Left ventricle myocardium superior (tissue), 1 donor: ENCODE measurements at places on chromosomes 3 and 15.

GRCh38 chr3:99895703-99896441 is 78.2 kb downstream of the CMSS1 start:
- no peak for DNase-seq

- DNase-seq = no peak
Observed at GRCh38 chr3:174907628-174908407, 48.7 kb downstream of the NAALADL2 start.

DNA sequence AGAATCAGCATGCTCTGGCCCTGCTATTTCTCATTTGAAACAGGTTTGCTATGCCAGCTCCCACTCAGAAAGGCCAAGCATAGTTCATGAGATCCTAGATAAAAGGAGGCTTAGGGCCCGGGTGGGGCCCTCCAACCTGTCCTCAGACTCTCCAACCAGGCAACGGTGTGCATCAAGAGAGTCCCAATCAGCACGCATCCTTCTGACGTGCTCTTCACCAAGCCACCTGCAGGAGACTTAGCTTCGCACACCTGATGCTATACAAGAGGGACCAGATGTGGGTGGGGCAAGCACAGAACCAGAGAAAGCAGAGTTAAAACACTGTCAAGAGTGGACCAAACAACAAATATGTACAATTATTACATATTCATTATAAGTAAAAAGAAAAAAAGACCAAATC is 17.3 kb downstream of the STIMATE start:
- DNase-seq = no peak

GRCh38 chr15:60076582-60077276 is 72.6 kb downstream of the FOXB1 start:
- DNase-seq = no peak
